Activated B cell treated with CpG ODN at 0.5 μM for 24 hours (primary cell): ENCODE measurements at places on chromosomes 4 and X.

DNA sequence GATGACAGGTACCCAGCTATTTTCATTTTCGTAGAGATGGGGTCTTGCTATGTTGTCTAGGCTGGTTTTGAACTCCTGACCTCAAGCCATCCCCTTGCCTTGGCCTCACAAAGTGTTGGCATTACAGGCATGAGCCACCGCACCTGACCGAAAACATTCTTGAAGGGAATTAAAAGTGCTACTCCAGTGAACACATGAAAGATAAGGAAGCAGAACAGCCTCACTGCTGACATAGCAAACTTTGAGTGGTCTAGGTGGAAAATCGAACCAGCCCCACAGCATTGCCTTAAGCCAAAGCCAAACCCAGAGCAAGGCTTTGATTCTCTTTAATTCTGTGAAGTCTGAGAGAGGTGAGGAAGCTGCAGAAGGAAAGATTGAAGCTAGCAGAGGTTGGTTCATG lies 65.1 kb downstream of the KDM6A start:
- peak overlapping the region; percentile 35 for H3K27ac ChIP-seq
- no peaks in the 10 kb centered on the region for H3K36me3 ChIP-seq
- H3K27me3 ChIP-seq, result no peaks in the 10 kb centered on the region
- H3K4me3 ChIP-seq, result no peak overlapping the region
- peaks cover 46% of the 10 kb centered on the region for H3K4me1 ChIP-seq
- no peak for DNase-seq

- no peaks in the 10 kb centered on the region for H3K4me1 ChIP-seq
- no peaks in the 10 kb centered on the region for H3K36me3 ChIP-seq
- H3K27ac ChIP-seq, result no peak overlapping the region
Observed at GRCh38 chr4:121514443-121514842, 133.6 kb upstream of the QRFPR start.

DNA sequence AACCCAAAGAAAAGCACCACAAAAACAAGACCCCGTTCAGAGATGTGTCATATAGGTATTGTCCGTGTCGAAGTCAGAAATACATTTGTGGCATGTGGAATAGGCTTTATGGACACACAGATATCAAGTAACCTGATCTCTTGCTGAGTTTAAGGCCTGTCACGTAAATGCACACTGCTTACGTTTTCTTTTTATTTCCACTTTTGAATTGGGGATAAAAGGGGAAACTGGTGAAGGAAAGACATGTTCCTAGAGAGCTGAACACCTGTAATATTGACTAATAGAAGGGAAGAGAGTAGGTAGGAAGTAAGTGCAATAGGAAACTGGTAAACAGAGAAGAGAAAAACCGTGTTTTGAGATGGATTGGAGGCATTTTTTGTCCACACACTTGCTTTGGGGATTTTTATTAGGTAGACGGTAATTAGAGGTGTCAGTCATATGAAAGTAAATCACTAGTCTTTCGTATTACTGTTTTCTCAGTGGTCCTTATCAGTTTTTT lies 24.9 kb downstream of the TMEM131L start:
- peaks cover 54% of the 10 kb centered on the region for H3K36me3 ChIP-seq
- DNase-seq, result no peak
- H3K27ac ChIP-seq, result peak overlapping the region; percentile 79
- no peaks in the 10 kb centered on the region for H3K27me3 ChIP-seq
- H3K4me3 ChIP-seq, result peak overlapping the region; percentile 78

DNA sequence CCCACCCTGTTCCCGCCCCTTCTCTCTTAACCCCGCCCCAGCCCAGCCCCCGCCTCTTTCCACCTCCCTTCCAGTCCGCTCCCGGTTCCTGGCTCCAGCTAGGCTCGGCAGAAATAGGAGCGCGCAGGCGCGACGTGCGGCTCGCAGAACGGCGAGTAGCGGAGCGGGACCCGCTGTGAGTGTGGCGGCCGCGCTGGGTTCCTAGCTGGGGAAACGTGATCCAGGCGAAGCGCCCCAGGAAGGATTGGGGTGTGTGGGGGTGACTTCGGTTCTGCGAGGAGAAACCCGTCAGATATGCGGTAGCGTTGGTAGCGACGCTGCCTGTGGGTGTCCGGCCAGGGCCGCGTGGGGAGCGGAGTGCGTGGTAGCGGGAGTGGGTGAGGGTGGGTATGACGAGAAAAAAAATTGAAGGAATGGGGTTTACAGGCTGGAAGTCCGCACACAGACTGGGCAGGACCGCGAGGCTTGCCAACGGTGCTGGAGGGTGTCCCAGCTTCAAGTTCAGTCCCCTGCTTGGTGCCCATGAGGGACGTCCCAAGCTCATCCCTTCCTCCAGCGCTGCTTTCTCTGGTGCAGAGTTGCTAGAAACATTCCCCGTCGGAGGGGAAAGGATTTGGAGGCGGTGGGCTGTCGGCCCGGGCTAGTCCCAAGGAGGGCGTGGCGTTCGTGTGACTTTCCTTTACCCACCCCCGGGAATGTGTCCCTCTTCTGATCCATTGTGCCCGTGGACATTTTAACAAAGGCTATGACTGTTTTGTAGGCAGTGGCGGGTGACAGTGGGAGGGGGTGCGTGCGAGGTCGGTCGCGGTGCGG lies at the start of gene PRRG1:
Gene PRRG1 (plus strand): TSS at position 144 of the 813 bp plus-strand sequence. CDS start 56,886 bp downstream, outside the sequence.
- peak within 1 kb of the TSS; percentile 9 for H3K4me3 ChIP-seq
- peaks cover 4% of the 10 kb centered on the region for H3K27me3 ChIP-seq
- no peak for DNase-seq
- H3K36me3 ChIP-seq, result no peaks in the 10 kb centered on the region

GRCh38 chr4:22202975-22203710 lies 254.6 kb upstream of the KCNIP4 start:
- no peaks in the 10 kb centered on the region for H3K36me3 ChIP-seq
- H3K4me1 ChIP-seq, result no peaks in the 10 kb centered on the region
- H3K4me3 ChIP-seq, result no peak overlapping the region

DNA sequence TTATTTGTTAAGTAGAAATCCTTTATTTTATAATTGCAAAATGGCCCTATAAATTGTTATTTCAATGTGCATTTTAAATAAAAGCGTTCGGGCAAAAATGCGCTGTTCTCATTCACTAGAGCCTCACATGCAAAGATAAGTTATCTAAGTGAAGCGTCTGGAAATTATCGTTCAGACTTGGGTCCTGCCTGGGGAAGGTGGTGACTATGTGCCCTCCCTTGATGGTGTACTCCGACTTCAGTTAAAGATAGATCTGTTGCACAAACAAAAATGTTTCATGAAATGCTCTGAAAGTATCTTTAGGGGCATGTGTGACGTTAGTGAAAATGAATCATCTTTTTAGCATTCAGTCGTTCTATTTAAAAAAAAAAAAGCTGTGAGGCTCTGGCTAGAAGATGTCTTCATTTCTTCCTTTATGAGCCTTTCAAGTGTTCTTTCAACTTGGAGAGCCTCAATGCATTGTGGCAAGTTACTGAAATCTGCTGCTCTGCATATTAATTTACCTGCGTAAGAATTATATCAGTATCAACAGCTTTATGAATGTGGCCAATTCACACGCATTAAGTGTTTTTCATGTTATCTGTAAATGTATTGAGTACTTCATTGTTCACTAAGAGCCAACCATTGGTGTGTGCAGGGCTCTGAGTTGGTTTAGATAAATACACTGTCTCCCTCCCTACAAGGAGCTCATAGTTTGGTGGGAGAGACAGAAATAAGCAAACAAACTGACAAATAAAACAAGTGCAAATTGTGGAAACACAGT lies 83.0 kb downstream of the AFF1 start:
- H3K27me3 ChIP-seq, result no peaks in the 10 kb centered on the region
- DNase-seq, result no peak
- H3K36me3 ChIP-seq, result no peaks in the 10 kb centered on the region
- H3K4me3 ChIP-seq, result peak overlapping the region; percentile 24
- H3K4me1 ChIP-seq, result peaks cover 86% of the 10 kb centered on the region

GRCh38 chr4:180967936-180968335 lies 1275.3 kb upstream of the TENM3 start:
- H3K36me3 ChIP-seq, result no peaks in the 10 kb centered on the region
- H3K27me3 ChIP-seq, result no peaks in the 10 kb centered on the region
- DNase-seq, result no peak
- H3K4me3 ChIP-seq, result no peak overlapping the region
- H3K4me1 ChIP-seq, result no peaks in the 10 kb centered on the region
- no peak overlapping the region for H3K27ac ChIP-seq

DNA sequence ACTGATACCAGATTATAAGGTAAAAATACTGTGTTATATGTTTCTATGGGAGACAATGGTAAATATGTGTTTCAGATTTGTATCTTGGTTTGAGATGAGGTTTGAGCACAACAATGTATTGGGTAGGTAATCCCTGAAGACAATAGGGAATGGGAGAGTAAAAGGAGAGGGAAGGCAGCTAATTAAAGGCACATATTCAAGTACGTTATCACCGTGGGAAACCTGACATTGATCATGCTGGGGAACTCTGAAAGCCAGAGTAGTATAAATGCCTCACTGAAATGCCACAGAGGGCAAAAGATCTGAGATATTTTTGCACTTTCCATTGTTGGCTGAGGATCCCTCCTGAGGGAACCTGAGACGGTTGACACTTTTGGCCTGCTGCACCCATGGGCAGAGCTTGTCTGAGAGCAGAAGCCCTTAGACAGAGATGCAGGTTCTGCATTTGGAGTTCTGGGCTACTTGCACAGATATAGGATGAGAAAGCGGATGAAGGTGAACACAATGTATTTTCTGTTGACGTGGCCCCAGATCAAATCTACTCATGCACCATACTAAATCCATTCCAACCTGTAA lies 506.7 kb downstream of the PCDH18 start:
- H3K4me3 ChIP-seq, result no peak overlapping the region
- DNase-seq, result no peak
- H3K4me1 ChIP-seq, result no peaks in the 10 kb centered on the region
- H3K36me3 ChIP-seq, result no peaks in the 10 kb centered on the region
- H3K27ac ChIP-seq, result no peak overlapping the region

DNA sequence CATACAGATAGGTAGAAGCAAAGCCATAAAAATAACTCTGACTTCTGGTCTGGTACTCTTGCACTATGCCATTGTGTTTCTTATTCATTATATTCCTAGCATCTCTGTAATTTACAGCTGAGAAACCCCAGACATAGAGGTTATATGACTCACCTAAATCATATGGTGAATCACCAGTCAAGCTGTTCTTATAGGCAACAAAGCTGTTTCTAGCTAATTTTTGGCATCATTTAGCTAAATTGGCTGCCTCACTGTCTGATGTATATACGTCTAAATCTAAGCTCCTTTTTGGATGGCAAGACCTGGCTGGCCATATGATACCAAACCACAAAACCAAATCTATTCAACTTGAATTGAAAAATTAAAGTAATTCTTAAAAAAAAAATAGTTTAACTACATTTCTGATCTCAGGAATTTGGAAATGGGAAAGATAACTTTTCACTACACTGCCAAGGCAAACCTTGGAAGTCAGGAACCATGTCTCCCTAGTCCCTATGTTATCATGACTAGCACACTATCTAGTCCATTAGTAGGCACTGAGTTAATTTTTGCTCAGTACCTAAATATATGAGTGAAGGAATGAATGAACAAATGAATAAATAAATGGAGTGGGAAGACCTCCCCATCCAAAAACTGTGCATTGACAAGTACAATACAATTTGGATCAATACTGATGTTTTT lies 41.3 kb upstream of the STAG2 start:
- H3K36me3 ChIP-seq, result no peaks in the 10 kb centered on the region
- no peaks in the 10 kb centered on the region for H3K27me3 ChIP-seq
- no peak overlapping the region for H3K27ac ChIP-seq
- H3K4me3 ChIP-seq, result no peak overlapping the region

DNA sequence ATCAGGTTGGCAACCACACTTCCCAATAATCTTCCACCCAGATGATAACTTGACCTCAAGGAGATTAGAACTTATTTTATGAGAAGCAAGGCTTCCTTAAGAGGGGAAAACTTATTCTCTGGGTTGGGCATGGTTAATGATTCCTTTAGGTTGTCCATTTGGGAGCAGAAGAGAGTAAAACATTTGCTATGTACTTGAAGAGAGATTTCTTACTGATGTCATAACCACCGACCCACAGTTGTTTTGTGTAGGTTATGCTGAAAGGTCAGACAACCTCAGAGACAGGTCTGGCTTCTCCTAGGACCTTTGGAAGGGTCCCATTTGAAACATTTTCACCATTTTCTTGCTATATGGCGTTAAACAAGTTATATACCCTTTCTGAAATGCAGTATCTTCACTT lies 56.1 kb downstream of the FAM114A1 start:
- no peak overlapping the region for H3K4me3 ChIP-seq
- H3K27me3 ChIP-seq, result no peaks in the 10 kb centered on the region
- DNase-seq, result no peak
- H3K4me1 ChIP-seq, result peaks cover 8% of the 10 kb centered on the region
- no peaks in the 10 kb centered on the region for H3K36me3 ChIP-seq
- H3K27ac ChIP-seq, result no peak overlapping the region

GRCh38 chrX:63932006-63932405 lies 147.0 kb upstream of the ARHGEF9 start:
- H3K27ac ChIP-seq, result no peak overlapping the region
- H3K4me1 ChIP-seq, result no peaks in the 10 kb centered on the region
- H3K27me3 ChIP-seq, result no peaks in the 10 kb centered on the region
- no peaks in the 10 kb centered on the region for H3K36me3 ChIP-seq
- no peak overlapping the region for H3K4me3 ChIP-seq

GRCh38 chr4:73842696-73843095 lies 6.2 kb downstream of the CXCL6 start:
- no peaks in the 10 kb centered on the region for H3K4me1 ChIP-seq
- no peaks in the 10 kb centered on the region for H3K36me3 ChIP-seq
- no peak overlapping the region for H3K27ac ChIP-seq

GRCh38 chr4:122978109-122978508 lies 55.7 kb upstream of the NUDT6 start:
- H3K4me1 ChIP-seq, result no peaks in the 10 kb centered on the region
- H3K27me3 ChIP-seq, result no peaks in the 10 kb centered on the region
- no peak overlapping the region for H3K4me3 ChIP-seq
- no peak overlapping the region for H3K27ac ChIP-seq
- peaks cover 56% of the 10 kb centered on the region for H3K36me3 ChIP-seq

DNA sequence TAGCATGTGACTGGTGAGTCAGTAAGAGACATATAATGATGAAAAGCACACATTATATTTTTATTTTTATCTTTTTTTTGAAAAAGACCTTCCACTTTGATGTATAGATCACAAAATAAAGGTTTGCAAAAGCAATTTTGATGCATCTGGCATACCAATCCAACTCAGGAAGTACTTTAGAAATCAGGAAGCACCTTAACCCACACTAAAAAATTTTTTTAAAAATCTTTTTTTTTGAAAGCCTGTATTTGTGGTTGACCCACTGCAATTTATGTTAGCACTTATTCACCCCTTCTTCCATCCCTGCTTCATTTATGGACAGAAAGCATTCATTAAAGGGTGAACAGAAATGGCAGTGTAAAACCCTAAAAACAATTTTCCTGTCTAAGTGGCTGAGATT lies 16.6 kb downstream of the TMEM255A start:
- no peak overlapping the region for H3K4me3 ChIP-seq
- no peak overlapping the region for H3K27ac ChIP-seq
- H3K27me3 ChIP-seq, result no peaks in the 10 kb centered on the region

DNA sequence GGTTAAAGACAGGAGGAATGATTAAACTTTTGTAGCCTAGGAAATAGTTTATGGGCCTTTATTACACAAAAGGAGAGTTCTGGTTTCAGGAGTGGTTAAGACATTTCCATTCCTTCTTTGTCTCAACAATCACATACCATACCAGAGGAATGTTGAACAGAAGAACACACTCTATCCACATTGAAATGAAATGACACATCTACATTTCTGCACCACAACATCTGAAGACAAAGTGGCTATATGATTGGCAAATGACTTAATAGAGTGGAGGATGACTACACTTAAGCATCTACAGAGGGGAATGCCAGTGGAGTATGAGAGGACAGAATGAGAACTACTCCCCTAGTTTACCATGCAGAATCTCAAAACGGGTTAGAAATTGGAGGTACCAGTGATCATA lies 8.0 kb downstream of the CYP2U1 start:
- H3K27ac ChIP-seq, result no peak overlapping the region
- H3K36me3 ChIP-seq, result peaks cover 12% of the 10 kb centered on the region
- H3K27me3 ChIP-seq, result no peaks in the 10 kb centered on the region
- peaks cover 26% of the 10 kb centered on the region for H3K4me1 ChIP-seq
- DNase-seq, result no peak
- H3K4me3 ChIP-seq, result no peak overlapping the region
